ENCODE measurements at places on chromosomes 16 and 17.

- DNase-seq, result no peak
These were observed 820 bp downstream of the GRIN2C start for GRCh38 chr17:74858672-74859458.

GRCh38 chr17:49582789-49583188 is 7.1 kb downstream of the NXPH3 start:
- DNase-seq, result no peak

DNA sequence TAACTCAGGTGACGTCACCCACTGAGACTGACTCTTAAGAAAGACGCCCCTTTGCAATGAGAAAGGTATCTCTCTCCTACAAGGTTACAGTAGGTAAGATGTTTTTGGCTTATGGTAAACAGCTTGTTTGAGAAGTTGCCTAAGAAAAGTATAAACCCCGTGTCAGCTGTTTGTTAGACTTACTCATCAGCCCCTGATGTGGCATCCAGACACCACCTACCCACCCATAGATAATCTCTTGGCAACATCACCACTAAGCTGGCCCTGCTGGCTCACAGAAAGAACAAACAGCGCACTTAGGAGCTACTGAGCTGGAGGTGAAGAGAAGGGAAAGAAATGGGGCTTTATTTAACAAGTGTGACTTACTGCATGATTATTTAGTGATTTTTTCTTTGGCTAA is 121.0 kb downstream of the PARN start:
- DNase-seq, result no peak

DNA sequence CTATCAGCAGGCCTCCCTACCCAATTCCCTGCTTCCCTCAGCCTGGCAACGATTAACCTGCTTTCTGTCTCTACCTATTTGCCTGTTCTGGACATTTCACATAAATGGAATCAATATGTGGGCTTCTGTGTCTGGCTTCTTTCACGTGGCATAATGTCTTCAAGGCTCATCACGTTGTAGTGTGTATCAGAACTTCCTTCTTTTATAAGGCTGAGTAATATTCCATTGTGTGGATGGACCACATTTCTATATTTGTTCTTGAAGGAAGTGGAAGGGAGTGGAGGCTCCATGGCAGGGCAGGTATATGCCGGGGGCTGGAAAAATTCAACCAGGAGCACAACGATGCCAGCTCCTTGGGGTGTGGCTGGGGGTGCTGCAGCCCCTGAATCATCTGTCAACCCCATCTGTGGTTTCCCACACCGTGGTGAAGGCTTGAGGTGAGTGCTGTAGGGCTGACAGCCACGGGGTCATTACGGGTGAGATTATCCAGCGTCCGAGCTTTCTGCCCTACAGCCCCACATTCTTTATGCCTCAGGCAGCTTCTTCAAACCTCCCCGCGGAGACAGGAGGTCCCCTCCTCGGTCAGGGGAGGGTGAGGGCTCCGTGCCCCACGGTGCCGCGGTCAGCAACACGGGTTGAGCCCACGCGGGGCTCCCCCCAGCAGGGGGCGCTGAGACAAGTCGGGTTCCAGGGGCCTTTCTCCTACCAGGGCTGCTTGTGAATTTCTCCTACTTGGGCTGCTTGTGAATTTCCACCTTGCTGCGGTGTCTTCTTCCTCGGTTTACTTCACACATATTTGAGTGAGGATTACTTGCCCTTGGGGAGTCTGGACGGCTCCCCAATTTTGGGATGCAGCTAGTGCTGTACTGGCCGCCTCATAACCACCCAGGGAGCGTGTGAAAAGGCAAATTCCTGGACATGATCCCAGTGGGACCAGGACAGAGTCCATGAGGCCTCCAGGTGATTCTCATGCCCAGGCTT is 18.3 kb upstream of the WFIKKN2 start:
- peak; percentile 46 for DNase-seq

- no peak for DNase-seq
These were observed 23.7 kb downstream of the HELZ start for GRCh38 chr17:67221062-67221998.

- no peak for DNase-seq
These were observed 53.9 kb upstream of the MON1B start for GRCh38 chr16:77137045-77137444.

DNA sequence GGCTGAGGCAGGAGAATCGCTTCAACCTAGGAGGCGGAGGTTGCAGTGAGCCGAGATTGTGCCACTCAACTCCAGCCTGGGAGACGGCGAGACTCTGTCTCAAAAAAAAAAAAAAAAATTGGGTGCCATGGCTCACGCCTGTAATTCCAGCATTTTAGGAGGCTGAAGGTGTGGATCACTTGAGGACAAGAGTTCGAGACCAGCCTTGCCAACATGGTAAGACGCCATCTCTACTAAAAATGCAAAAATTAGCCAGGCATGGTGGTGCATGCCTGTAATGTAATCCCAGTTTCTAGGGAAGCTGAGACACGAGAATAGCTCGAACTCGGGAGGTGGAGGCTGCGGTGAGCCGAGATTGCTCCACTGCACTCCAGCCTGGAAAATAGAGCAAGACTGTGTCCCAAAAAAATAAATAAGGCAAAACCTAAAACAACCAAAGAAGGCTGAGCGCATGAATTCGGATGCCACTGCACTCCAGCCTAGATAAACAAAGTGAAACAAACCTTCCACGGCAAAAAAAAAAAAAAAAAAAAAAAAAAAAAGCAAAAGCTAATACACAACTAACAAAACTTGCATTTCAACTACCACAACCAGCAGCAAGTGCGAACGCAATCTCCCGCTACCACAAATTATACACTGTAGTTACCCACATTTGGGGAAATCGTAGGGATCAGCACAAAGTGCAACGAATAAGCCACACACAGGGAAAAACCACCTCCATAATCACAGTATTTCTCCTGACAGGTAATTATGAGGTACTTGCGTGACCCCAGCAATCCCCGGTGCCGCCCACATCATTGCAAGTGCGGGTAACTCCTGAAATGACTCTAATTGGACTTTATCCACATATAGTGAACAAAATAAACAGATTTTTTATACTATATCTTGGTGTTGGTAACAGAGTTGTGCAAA is 25.6 kb downstream of the TEX14 start:
- no peak for DNase-seq

DNA sequence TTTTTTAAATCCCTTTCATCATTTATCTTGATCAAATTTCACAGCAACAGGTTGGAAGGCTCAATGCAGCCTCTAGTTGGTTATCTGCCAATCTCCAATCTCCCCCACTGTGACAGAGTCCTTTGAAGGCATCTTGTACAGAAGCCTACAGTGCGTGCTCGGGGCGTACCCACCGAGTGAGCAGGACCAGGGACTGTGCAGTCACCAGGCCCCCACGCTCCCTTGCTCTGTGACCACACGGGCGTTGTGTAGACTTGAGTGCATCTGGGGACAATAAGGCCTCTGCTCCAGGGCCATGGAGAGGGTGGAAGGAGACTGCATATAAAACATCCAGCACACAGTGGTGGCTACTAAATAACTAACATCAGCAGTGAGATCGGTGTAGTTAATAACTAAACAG is 63.4 kb downstream of the GTF3C1 start:
- DNase-seq, result no peak

DNA sequence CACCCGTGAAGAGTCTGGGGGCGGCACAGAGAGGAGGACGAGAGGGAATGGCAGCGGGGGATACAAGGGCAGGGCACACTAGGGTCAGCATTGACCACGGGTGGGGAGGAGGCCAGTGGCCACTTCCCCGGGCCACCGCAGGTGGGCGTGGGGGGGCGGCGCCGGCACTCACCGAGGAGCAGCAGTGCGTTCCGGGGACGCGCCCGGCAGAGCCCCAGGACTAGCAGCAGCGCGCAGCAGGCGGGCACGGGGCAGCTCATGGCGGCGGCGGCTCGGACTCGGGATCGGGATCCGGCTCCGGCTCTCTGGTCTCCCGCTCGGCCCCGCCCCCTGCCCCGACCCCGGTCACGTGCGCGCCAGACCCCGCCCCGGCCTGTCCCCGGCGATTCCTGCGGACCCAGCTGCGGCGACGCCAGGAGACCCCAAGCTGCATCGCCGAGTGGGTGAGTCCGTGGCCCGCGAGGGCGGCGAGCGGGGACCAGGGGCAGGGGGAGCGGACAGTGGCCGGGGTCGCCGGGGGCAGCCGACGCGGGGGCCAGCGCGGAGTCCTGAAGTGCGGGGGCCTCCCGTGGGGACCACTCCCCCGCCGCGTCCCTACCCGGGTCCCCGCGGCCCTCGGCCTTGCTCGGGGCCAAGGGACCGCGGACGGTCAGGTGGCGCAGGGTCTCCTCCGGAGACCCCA is at the start of the genes SGSH and SLC26A11:
TSS of gene SGSH (minus strand) at position 280 of the 682 bp plus-strand sequence. CDS start at position 260, 20 bp downstream.
TSS of gene SLC26A11 (plus strand) at position 374 of the 682 bp plus-strand sequence. CDS start 1,134 bp downstream, outside the sequence.
- DNase-seq, result peak; percentile 52

Data from stimulated activated CD4-positive, alpha-beta T cell treated with anti-CD3 and anti-CD28 coated beads, Interleukin-15, amount 100 ng/mL, for 1 hour (primary cell).